ENCODE measurements at places on chromosomes 5 and 9.

- no peak for DNase-seq
Observed at GRCh38 chr9:72129271-72130156, 19.7 kb upstream of the GDA start.

- DNase-seq, result no peak
Observed at GRCh38 chr9:101462558-101462957, 27.0 kb upstream of the ALDOB start.

- no peak for DNase-seq
Observed at GRCh38 chr9:76267284-76267652, 127.0 kb downstream of the RFK start.

DNA sequence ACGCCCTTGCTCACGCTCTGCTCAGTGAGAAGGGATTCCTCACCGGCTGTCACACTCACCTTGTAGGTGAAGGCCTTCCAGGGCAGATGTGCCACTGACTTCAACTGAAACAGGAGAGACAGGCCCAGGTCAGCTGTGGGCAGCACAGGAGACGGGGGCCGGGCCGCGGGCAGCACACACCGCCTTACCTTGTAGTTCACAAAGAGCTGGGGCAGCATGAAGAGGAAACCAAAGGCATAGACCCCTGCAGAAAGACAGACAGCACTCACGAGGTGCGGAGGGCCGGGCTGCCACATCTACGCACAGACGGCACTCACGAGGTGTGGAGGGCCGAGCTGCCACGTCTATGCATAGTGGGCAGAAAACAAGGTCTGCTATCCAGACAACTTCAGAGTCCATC, 23.3 kb downstream of the CLPTM1L start:
- DNase-seq, result no peak

GRCh38 chr5:172943283-172943841, 15.9 kb upstream of the RPL26L1 start:
- DNase-seq, result no peak

GRCh38 chr5:72394688-72395087, 74.5 kb downstream of the PTCD2 start:
- peak; percentile 6 for DNase-seq

GRCh38 chr9:131469356-131469755, 33.4 kb upstream of the POMT1 start:
- no peak for DNase-seq

GRCh38 chr9:33791117-33791516, 4.2 kb upstream of the PRSS3 start:
- no peak for DNase-seq

DNA sequence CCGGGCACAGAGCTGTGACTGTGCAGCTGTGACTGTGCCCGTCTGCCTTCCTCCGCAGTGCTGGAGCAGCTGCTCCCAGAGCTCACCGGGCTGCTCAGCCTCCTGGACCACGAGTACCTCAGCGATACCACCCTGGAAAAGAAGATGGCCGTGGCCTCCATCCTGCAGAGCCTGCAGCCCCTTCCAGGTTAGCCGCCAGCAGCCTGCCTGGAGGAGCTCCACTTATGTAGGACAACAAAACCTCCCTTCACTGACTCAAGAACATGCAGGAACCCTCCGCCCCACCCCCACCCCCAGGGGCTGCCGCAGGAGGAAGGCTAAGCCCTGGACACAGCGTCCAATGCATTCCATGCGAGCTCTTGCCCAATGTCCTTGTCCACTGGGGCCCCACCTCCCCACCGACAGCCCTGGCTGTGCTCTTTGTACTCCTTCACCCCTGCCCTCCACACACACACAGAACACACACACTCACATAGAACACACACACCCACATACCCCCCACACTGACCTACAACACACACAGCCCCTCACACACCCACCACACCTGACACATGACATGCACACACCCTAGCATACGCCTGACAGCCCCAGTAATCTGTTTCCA, 27.9 kb downstream of the AFAP1L1 start:
- no peak for DNase-seq

DNA sequence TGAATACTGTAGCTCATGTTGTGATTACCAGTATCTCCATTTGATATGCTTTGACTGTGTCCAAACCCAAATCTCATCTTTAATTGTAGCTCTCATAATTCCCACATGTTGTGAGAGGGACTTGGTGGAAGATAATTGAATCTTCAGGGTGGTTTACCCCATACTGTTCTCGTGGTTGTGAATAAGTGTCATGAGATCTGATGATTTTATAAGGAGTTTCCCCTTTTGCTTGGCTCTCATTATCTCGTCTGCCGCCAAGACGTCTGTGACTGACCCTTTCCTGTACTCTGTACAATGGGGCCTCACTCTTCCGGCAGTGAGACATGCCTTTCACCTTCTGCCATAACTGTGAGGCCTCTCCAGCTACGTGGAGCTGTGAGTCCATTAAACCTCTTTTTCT, 59.3 kb downstream of the TRIO start:
- DNase-seq, result no peak

DNA sequence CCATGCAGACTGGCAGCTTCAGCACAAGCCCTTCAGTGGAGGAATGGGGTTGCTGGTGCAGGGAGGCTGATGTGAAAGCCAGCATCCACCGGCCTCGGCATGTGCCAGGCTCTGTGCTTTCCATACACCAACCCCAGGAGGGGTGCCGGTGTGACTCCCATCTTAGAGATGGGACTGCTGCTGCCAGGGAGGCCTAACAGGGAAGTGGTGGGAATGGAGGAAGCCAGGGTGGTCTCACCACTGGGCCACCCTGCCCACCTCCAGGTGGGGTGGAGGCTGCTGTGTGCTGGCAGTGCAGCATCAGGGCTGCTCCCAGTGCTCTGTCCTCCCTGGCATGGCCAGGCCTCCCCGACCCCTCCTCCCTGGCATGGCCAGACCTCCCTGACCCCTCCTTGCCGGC, 32.8 kb upstream of the PITX1 start:
- DNase-seq, result no peak

DNA sequence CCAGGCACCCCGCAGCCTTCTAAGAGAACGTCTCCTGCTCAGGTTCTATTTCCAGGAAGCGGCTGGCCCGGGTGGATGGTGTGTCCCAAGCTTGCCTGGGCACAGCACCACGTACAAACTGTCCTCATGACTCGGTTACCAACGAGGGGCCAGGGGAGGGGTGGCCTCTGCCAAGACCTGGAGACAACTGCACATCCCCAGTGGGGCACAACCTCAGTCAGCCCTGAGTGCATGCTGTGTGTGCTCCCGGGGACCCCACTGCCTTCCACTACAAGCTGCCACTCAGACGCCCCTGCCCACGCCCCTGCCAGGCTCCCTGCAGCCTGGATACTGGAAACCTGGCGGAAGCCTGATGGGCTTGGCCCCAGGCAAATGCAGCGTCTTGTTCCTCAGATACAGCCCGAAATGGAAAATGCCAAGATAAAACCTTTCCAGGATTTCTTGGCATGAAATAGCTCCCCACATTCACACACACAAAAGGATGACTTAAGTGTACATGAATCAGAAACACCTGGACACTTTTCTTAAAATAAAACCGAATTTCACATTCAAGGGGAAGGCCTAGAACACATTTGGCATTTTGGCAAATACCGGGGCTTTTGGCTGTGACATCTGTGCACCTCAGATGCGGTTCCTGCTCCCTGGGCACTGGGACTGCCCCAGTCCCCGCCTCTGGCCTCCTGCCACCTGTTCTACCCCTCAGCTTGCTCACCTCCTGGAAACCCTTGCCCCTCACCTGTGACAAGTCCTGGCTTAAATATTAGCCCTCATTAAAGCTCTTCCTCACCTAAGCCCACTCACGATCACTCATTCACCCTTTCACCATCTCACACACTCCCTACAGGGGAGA, 62.5 kb downstream of the COL23A1 start:
- no peak for DNase-seq

GRCh38 chr5:150266871-150267291, 22.7 kb downstream of the CAMK2A start:
- DNase-seq, result no peak

DNA sequence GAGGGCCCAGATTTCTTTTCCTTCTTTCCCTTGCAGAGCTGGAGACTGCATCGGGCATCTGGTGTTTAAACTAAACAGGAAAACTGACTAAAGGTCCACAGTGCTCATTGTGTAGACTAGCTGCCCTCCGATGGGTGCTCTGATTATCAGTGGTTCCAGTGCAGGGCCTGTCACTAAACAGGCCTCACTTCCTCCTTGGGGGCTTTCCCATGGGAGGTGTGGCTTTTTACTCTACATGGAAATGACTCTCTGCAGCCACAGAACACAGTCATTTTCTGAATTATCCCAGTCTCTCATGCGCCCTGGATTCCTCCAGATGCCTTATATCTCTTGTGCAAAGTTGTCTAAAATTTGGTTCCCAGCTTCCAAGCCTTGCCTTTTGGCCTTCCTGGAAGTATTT, 199.2 kb downstream of the TRIO start:
- peak; percentile 10 for DNase-seq

DNA sequence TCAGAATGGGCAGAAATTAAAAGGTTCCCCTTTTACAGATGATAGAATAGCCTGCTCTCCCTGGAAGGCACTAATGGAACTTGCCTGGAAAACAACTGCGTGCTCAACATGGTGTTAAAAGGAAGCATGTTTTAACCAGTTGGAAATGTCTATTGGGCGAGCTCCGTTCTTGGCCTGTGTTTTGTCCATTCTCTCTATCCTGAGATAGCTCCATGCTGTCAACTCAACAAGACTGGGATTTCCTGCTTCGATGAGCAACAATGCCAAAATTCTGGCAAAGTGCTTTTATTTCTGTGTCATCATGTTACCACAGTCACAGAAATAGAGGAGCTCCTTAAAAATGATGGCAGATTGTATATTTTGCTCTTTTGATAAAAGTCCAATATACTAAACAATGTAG, 198.3 kb downstream of the PLK2 start:
- no peak for DNase-seq

- DNase-seq, result no peak
Observed at GRCh38 chr9:92467041-92467440, 15.3 kb downstream of the ASPN start.
